NCI-H1417 (cell line): ENCODE measurements at places on chromosomes 12 and 14.

GRCh38 chr12:109504068-109504467 is 26.6 kb downstream of the UBE3B start:
- DNase-seq = peak; percentile 16

DNA sequence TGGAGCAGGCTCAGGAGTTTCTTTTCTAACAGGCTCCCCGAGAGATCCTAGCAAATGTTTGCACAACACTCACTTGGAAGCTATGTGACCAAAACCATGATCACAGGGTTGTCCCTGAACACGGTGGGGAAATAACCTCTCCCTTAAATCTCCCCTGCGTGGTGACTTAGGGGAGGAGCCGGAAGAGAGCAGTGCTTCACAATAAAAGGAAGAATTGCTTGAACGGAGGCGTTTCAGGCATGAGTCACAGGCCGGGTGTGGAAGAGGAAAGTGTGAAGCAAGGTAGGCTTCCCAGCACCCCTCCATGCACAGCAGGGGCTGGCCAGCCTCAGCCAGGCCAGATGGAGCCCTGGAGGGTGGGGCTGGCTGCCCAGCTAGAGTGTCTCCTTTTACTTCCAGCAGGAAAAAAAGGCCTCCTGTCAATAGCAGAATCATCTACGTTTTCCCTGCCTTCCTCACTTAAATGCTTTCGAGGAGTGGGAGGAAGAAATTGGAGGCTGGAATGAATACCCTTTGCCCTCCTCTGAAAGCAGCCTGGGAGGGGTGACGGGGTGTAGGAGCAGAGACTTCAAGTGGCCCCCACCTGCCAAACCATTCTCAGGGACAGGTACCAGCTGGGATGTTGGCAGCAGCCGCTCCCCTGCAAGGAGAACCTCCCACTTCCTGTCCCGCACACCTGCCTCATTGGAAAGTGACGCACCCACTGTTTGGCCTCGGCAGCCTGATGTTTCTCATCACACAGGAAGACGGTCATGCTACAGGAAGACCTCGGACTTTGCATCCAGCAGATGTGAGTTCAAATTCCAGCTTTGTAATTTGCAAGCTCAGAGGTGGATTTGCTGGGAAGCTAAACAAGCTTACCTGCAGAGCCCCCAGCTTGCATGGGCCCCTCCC is 30.1 kb upstream of the PPP2R5C start:
- DNase-seq = peak; percentile 89

GRCh38 chr14:99829450-99829849 is 36.2 kb downstream of the EML1 start:
- DNase-seq = no peak

DNA sequence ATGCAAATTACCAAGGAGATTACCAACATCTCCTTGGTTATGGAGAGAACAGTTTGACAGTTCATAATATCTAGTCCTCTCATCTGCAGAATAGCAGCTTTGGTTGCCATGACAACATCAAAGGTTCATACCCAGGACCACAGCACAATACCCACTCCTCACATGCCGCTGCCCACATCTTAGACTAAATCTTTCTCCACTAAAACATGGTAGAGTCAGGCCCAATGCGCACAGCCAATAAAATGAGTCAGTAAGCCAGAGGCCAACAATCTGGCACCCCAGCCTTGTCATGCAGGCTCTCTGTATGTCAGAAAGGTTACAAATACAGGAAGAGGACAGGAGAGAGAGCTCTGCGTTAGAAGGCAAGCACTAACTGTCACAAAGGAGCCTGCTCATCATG is 70.6 kb downstream of the KCNK10 start:
- no peak for DNase-seq

- DNase-seq = no peak
These were observed 68.7 kb downstream of the PTPRQ start for GRCh38 chr12:80512781-80513180.

DNA sequence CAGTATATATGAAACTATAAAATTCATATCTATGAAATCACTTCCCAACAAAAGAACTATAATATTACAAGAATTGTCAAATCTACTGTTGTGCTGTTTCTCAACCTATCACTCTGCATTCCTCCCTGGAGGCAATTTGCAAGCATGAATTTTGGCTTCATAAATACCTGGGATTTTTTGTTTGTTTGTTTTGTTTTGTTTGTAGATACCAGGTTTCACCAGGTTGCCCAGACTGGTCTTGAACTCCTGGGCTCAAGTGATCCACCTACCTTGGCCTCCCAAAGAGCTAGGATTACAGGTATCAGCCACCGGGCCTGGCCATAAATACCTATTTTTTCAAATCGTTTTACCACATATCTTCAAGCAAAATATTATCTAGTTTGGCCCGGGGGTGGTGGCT is 38.7 kb downstream of the SGPP1 start:
- DNase-seq = no peak

DNA sequence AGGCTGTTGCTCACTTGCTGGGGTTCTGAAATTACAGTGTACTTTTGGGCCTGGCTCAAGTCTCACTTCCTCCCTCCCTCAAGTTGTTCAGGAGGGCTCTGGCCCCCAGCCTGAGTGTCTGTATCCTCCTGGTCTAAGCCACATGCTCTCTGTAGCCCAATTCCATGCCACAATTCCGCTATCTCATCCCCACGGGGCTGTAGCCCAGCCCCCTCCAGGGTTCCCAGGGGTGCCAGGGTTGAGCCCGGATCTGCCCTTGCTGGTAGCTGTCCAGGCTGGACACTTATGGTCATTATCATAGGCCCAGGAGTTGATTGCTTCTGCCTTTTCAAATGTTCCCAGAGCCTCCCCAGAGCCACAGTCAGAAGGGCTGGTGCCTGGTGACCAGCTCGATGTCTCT is 65.3 kb downstream of the PRIMA1 start:
- DNase-seq = no peak

- peak; percentile 75 for DNase-seq
These were observed 918 bp downstream of the LIN7A start for GRCh38 chr12:80936642-80937390.

- no peak for DNase-seq
These were observed 58.4 kb upstream of the DDX11 start for GRCh38 chr12:31015215-31015614.

DNA sequence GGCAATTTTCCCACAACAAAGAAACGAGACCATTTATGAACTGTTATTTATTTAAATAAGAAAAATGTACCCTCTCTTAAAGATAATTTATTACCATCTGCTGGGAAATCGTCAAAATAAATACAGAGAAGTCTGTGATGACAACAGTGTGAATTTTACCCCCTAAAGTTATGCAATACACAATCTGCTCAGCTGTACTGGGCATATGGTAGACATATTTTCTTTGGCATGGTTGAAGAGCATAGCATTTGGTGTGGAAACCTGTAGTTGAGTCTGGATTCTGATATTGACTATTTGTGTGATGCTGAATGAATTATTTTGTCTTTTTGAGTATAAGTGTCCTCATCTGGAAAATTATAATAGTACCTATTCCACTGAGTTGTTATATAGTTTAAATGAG is 60.0 kb downstream of the CFAP54 start:
- DNase-seq = no peak

GRCh38 chr12:15088105-15088504 is 115.3 kb downstream of the PDE6H start:
- DNase-seq = peak; percentile 22

DNA sequence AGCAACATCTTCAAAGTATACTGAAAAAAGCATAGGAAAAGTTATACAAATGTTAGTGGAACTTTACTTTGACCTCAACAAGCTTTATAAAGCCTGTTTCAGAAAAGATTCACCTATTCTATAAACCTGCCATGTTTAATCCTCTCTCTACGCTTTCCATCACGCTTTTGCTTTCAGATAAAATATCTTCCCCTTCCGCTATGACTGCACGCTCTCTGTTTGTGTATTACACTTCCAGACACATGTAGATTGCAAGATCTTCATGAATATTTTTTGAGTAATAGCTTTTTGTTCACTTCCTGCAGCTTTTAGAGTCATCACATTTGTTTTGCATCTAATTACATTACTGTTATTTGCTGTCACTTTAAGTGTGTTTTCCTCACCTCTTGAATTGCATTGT is 271.4 kb downstream of the RASSF9 start:
- DNase-seq = no peak
